ENCODE measurements at places on chromosomes 11 and 22. TPM values are rescaled to one million over a fixed set of nuclear protein-coding genes. Genes with fewer than 3 reads are reported as not detected.

LMO1 gene
- total RNA-seq: 0.46 TPM

ANKK1 gene
- total RNA-seq: 0.16 TPM

TSGA10IP gene
- not detected for total RNA-seq

TMEM191B gene
- total RNA-seq: 0.62 TPM

PAK1 gene
- 16.5 TPM for total RNA-seq

C11orf71 gene
- total RNA-seq: 9.9 TPM

C11orf16 gene
- total RNA-seq: not detected

HBG1 gene
- not detected for total RNA-seq

DNA sequence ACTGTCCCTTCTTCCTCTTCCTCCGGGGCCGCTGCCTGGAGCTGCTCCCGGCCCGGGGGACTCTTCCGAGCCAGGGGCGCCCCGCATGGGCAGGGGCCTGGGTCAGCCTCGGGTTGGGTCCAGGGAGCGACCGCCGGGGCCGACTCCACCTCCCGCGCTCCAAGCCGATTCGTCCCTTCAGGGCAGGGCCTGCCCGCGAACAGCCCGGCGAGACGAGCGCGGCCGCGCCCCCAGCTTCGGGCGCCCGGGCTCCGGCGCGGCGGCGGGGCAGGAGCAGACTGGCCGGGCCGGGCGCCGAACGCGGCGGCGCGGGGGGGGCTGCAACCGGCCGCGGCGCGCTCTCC is at the start of gene LARGE1:
TSS of gene LARGE1 (minus strand) at position 280 of the 344 bp plus-strand sequence.
- no peak for DNase-seq

GRCh38 chr11:28461846-28462245 is 353.7 kb downstream of the METTL15 start:
- DNase-seq: no peak

DNA sequence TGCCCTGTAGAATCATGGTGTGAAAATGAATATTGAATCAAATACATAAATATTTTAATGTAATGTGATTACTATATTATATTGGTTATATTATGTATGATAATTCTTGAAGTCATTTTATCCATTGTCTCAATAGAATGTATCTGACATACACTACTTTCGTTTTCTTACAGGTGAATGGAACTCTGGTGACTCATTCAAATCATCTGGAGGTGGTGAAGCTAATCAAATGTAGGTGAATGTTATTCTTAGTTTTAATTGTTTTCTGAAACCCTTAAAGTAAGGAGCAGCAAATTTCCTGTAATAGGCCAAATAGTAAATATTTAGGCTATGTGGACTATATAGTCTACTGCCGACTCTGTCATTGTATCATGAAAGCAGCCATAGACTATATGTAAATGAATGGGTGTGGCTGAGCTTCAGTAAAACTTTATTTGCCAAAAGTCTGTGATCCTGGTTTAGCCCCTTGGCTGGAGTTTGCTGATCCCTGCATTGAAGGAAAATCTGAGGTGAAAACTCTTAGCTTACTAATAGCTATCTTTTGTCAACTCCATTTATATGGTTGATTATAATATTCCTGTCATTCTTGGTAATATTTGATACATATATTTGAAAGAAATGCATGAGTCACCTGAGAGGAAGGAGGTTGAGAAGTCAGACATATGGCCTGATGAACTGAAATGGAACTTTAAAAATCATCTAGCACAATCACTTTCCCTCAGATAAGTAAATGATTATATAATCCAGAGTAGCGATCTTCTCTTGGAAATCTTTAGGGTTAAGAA is 87.2 kb upstream of the GRIK4 start:
- no peak for DNase-seq

GRCh38 chr11:76666408-76666807 is 4.1 kb downstream of the LRRC32 start:
- DNase-seq: no peak

- DNase-seq: no peak
Observed at GRCh38 chr11:32279672-32280071, 155.7 kb downstream of the WT1 start.

DNA sequence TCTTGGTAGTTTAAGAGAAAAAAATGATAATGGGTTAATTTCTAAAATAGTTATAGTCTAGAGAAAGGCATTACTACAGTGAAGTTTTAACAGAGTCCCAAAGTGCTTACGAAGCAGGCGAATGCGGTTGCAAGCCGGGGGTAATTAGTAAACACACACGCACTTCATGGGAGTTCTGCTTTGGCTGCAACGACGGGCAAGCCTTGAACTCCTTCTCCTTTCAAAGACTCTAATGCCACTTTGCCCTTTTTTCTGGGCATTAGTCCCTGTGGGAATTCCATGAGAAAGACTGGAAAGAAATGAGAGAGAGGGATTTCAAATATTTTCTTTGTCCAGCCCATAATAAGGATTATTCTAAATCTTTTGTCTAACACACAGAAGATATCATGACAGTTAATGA is 66.1 kb downstream of the TENM4 start:
- no peak for DNase-seq

DNA sequence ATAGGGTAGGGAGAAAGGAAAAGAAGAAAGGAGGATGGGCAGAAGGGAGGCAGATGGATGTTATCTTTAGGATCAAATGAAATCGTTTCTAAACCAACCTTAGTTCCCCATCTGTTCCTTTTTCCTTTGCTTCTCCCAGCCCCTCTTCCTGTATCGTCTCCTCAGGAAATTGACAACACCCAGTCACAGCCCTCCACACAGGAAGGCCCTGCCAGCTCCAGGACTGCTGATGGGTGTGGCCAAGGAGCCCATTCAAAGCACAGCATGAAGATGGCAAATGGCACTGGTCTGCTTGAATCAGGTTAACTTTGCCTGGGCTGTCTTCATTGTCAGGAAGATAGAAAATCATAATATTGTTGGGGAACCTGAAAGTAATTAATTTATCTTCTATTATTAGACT is 164.8 kb downstream of the C11orf87 start:
- DNase-seq: no peak

GRCh38 chr11:75949023-75949672 is 134.1 kb downstream of the UVRAG start:
- no peak for DNase-seq

DNA sequence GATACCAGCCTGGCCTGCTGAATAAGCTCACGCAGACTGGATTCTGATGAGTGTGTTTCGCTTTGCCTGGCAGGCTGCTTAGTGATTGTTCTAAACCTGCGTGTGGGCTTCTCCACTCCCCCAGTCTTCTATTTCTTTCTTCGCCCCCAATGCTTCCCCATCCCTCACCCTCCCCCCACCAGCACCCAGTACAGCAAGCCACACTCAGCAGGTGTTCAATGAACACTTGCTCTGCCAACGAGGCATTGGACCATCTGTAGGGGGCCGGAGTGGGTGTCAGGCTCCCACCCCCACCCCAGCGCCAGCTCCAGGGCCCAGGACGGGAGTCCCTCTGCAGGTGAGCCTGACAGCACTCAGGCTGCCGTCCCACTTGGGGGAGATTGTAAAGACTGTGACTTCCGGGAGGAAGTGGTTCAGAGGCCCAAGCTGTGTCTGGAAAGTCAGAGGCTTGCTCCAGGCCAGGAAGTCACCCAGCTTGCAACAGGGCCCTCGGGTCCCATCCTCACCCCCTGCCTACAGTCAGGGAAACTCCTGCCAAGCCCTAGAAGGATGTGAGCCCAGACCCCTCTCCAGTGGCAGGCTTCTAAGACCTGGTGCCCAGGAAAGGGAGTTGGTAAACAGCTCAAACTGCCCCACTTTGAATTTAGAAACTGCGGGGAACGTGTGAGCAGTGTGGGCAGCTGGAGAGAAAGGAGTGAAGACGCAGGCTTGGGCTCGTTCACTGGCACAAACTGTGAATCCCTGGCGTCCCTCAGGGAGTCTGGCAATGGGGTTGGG is 66.3 kb upstream of the PRDM11 start:
- no peak for DNase-seq

- DNase-seq: no peak
Observed at GRCh38 chr11:112025707-112026106, 499 bp downstream of the DLAT start.

DNA sequence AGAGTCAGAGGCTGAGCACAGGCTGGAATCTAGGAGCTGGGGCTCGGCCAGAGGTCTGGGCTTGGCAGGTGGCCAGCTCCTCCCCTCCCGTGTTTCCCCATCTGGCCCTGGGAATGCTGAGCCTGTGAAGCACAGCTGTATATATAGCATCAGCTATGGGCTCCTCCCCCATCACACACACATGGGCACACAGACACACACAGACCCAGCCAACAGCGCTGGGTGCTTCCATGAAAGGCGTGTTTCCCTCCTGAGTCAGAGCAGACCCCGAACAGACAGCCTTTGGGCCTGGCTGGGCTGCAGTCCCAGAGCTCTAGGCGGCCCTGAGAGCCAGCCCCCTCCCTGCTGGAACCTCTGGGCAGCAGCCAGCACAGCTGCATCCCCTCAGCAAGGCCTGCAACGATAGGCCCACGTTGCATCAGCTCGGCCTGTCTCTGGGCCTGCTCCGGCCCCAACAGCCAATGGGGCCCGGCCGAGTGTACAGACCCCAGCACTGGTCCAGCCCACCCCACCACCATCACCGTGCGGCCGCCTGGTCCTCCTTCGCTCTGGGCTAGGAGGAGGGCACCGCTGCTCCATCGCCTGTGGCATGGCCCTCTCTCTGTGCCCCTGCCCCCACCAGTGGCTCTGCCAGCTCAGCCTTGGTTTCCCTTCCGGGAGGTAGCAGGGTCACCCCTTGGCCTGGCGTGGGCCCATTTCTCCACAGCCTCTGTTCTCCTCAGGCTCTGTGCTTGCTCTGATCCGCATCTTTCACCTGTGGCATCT is 7.6 kb upstream of the SERPINH1 start:
- peak; percentile 96 for DNase-seq

DNA sequence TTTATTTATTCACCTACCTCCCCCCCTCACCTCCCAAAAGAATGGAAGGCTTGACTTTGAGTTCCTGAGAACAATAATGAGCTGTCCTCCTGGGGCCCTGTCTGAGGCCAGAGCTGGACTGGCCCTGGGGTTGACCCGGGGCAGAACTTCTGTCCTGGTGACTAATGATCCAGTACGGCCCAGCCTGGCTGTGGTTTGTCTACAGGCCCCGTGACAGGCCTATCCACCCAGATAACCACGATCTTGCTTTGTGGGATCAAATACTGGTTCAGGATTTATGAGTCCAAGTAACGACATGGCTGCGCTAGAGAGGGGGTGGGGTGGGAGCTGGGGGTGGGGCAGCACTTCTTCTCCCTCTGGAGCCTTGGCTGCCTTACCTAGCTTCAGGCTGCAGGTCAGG is 81.5 kb downstream of the WT1 start:
- DNase-seq: no peak

- no peak for DNase-seq
Observed at GRCh38 chr11:67675058-67675747, 780 bp upstream of the ALDH3B2 start.

DNA sequence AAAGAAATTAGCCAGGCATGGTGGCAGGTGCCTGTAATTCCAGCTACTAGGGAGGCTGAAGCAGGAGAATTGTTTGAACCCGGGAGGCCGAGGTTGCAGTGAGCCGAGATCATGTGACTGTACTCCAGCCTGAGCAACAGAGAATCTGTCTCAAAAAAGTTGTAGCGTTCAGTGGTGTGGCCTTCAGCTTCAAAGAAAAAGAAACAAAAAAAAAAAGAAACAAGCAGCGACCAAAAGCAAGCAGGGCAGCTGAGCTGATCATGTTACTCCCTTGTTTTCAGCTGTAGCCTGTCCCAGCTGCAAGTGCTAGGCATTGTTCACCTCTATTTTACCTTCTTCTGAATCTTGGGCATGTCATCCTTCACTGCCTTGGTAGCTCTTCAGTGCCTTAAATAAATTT is 37.0 kb downstream of the SFI1 start:
- no peak for DNase-seq

GRCh38 chr11:15780382-15780781 is 576.0 kb downstream of the SOX6 start:
- DNase-seq: no peak

DNA sequence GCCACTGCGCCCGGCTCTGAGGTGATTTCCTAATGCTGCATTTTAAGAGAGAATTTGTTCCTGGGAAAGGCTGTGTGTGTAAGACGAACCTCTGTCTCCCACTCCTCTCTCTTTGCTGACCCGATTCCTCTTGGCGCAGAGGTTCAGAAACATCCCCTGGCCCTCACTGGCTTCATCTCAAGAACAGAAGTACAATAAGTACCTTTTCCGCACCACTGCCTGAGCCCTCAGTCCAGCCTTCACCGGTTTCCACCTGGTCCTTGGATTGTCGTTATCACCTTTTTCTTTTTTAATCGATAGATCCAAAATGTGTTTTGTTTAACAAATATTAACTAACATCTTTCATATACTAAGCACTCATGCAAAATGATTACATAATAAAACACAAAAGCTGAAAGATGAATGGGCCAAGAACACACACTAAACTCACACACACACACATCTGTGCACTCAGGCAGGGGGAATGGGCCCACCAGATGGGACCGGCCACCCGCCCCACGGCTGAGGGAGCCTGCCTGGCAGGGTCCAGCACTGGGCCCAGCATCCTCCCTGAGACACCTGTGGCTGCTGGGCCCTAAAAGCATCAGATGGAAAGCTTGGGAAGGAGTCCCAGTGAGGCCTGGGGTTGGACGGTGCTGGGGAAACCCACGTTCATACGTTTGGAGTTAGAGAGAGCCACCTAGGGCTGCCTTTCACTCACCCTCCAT is 50.4 kb upstream of the A4GALT start:
- no peak for DNase-seq

GRCh38 chr22:39914584-39914983 is 13.7 kb downstream of the GRAP2 start:
- no peak for DNase-seq

- DNase-seq: no peak
Observed at GRCh38 chr11:77109236-77110019, 6.8 kb downstream of the OMP start.

- DNase-seq: no peak
Observed at GRCh38 chr11:57745206-57745605, 3.9 kb downstream of the SELENOH start.

GRCh38 chr11:9065607-9066432 is 25.6 kb downstream of the SCUBE2 start:
- no peak for DNase-seq

DNA sequence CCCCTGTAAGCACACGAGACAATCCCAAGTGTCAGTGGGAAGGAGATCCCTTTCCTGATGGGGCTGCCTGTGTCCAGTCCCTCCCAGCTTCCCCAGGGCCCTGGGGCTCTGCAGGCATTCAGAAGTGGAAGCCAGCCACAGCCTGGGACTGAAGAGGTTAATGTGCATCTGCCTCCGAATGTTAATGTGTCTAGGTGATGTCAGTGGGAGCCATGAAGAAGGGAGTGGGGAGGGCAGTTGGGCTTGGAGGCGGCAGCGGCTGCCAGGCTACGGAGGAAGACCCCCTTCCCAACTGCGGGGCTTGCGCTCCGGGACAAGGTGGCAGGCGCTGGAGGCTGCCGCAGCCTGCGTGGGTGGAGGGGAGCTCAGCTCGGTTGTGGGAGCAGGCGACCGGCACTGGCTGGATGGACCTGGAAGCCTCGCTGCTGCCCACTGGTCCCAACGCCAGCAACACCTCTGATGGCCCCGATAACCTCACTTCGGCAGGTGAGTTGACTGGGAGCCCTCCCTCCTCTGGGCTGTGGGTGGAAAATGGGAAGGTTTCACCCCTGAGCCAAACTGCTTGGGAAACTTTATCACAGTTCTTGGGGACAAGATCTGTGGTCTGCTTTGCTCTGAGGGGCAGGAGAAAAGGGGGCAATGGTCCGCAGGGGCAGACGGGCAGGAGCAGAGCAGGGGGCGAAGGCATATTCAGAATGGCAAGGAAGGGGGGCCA is at the start of gene MCHR1:
TSS of gene MCHR1 (plus strand) at position 236 of the 715 bp plus-strand sequence. CDS start at position 405, 169 bp downstream.
- DNase-seq: no peak
